T-helper 9 cell (primary cell): ENCODE measurements at places on chromosomes 3 and 15.

GRCh38 chr3:9862391-9863057, 17.5 kb downstream of the CIDEC start:
- DNase-seq, result no peak

GRCh38 chr3:12380461-12380860, 91.6 kb downstream of the PPARG start:
- DNase-seq, result no peak

DNA sequence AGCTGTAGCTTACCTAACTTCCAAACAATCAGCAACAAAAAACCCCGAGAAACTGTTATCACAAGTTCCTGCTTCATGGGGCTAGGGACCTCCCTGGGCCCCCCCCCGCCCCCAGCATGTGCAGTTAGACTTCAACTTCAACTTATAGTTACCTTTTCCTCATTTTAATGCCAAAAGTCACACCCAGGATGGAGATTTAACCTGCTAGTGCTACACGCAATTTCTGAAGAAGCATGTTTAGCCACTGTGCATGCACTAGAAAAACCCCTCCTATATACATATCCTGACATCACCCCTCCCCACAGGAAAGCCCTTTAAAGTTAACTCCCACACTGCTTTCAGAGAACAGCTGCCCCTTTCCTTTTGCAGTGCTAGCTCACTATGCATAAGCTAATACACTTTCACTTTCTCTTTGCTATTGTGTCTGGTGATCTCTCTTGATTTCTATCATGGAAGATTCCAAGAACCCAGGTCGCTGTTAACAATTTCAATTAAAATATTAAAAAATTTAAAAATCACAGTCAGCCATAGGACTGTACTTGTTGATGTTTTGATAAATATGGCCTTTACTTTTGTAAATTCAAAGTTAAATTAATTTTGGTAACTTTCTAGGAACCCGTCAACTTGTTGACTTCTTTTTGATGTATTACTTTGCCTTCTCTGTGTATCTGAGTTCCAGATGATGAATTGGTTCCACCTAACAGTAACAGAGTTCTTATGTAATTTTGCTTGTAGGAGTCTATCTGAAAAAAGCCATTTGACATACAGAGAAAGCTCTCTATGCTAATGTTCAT, 75.2 kb upstream of the ACAD9 start:
- no peak for DNase-seq

GRCh38 chr3:70583682-70584081, 271.2 kb upstream of the MDFIC2 start:
- no peak for DNase-seq

DNA sequence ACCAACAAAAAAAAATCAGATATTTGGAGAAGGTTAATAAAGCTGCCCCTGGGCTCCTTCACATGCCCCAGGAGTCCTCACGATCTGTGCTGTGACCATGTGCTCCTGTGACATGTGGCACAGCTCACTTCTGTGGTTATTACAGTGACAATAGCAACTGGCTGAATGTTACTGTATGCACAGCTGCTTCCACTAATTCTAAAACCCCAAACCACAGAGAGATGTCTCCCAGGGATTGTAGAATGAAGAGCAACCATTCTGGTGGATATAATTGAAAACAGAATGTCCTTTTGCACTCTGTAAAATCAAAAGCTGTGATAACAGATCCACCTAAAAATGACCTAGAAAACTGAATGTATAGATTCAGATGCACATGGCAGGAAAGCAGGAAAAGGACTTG, 489.2 kb upstream of the CNTN4 start:
- no peak for DNase-seq

GRCh38 chr3:50182533-50183099, 8.8 kb upstream of the GNAT1 start:
- DNase-seq, result no peak

DNA sequence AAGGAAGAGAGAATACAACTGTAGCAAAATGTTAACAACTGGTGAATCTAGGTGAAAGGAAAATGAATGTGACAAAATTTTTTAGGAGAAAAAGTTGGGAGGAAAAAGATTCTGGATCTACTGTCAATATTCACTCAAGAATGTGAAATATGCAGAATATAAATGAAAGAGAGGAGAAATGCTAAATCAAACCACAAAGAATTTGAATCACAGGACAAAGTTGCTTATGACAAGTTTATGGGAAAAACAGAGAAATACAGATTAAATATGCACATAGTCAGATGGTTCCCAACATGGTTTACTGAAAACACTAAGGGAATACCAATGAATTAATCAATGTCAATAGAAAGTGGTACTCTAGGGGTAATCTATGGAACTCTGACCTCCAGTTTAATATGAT, 27.6 kb downstream of the C3orf33 start:
- no peak for DNase-seq

GRCh38 chr15:71344316-71344715, 229.0 kb downstream of the THSD4 start:
- no peak for DNase-seq

DNA sequence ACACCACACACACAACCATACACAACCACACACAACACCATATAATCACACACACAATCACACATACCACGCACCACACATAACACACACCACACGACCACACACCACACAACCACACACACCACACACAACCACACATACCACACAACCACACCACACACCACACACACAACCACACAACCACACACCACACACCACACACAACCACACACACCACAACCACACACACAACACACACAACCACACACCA, 24.2 kb downstream of the CPN2 start:
- DNase-seq, result no peak

DNA sequence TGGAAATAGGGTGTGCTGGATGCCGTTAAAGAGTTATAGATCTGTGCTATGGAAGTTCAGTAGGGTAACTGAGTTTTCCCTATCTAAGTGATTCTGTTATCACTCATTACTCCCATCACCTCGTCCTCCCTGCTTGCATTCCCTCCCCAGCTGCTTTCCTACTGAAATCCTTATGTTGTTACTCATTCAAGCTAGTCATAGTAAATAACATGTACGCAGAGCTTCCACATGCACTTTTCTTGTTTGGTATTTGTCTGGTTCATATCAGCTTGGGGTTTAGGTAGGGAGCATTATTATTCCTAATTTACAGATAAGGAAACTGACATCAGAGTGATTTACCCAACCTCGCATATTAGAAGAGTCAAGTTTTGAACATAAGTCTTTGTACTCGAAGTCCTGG, 135.1 kb downstream of the HCN4 start:
- DNase-seq, result no peak

- DNase-seq, result no peak
Measured at GRCh38 chr15:65421360-65422215, 1.2 kb downstream of the IGDCC4 start.

- DNase-seq, result no peak
Measured at GRCh38 chr3:141959589-141960554, 83.4 kb downstream of the ATP1B3 start.

DNA sequence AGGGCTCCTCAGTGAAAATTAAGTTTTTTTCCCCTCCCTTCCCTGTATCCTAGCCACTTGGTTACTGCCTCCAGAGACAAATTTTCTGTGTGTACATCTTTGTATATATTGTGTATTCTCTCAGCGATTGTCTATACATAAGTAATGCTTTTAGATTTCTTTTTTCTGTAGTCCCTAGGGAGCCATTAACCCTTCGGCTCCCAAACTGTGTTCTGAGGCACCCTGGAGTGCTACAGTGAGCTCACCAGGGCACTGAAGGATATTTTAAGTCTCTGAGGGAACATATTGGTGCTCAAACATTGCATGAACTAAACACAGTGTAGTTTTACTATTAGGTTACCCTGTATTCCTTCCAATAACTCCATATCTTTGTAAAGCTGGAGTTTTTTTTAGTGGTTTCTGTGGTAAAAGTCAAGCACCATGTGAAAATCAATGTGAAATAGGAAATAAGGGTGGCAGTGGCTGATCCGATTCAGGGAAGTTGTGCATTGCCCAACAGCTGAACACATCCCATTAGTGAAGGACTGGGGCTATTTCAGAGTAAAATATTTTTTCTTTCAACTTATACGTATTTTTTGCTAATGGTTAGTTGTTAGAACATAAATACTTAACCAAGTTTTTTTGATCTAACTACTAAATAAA, 43.0 kb downstream of the USP13 start:
- no peak for DNase-seq

DNA sequence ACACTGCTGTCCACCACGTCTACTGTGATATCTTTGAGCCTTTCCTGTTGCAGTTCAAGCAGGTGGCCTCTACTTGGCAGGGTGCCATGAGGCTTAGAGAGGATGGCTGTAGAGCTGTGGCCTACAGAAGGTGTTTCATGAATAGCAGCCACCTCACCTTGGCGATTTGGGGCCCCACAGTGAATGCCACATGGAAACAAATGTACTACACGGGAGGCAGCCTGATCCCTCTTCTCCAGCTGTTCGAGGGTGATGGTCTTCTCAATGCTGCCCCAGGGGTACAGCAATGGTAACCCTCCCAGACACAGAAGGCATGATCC, 70.7 kb downstream of the FAM43A start:
- DNase-seq, result no peak

- peak; percentile 42 for DNase-seq
Measured at GRCh38 chr15:99213187-99213811, 36.1 kb downstream of the TTC23 start.

GRCh38 chr3:127490271-127491023, 100.1 kb downstream of the TPRA1 start:
- DNase-seq, result no peak

DNA sequence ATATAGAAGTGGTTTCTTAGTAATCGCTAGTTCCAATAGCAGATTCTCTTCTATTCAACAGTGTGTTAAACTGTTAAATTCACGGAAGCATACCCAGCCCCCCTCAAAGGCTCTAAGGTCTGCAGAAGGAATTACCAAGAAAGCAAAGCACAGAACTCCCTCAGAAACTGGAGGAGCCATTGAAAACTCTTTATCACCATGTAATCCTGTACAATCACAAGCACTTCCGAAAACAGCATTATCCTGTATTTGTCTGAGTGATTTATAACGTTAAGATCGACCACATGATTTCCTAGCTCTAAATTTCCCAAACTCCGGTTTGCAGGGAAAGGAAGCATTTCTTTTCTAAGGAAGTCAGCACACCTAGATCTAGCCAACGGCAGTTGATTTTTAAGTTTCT, 20.0 kb downstream of the MYO1E start:
- DNase-seq, result no peak

GRCh38 chr15:78350058-78350457, 9.9 kb downstream of the CRABP1 start:
- no peak for DNase-seq

- no peak for DNase-seq
Measured at GRCh38 chr15:67409175-67409574, 111.8 kb upstream of the C15orf61 start.

- no peak for DNase-seq
Measured at GRCh38 chr3:172402892-172403643, 45.2 kb downstream of the GHSR start.

DNA sequence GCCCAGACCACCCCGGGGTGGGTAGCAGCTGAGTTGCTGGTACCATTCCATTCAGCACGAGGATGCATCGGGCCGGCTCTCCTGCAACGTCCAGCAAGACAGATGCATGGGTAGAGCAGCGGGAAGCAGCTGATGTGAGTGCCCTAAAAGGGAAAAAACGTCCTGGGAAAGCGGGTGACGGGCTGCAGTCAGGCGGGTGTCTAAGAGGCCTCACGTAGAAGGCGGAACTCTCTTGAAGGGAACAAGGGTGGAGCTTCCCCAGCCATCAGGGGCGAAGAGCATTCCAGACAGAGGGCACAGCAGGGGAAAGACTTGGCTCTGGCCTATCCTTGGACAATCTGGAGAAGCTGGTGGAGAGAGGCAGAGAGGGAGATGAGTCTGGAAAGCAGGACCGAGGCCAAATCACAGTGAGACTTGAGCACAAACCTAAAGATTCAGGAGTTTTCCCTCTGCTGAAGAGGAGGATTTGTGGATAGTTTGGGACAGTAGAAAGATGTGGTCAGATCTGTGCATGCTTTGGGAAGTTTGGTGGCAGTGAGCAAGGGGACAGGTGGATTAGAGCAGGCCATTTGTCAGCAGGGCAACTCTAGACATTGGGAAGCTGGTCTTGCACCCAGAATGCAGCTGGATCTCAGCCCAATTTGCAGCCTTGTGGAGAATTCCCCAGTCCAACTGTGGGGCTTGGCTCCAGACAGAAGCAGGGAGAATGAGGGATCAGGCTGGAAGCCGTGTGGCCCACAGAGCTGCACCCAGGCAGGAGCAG, 70.7 kb downstream of the SEMA5B start:
- no peak for DNase-seq

GRCh38 chr3:149251186-149251585, 29.6 kb upstream of the CP start:
- no peak for DNase-seq

DNA sequence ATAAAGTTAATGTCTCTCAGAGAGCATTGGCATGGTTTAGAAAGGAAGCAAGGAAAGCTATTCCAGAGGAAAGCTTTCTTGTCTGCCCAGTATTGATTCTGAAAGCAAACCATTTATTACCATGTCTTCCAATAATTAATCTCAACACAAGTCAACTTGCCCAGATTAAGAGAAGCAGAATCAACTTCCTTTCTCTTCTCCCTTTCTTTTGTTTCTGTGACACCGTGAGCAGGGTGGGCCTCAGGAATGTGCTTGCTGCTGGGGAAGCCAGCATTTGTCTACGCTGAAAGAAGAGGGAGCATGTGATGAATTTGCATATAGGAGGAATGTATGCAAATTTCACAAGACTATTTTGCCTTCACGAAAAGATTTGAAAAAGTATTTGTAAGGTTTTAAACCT, 368.6 kb upstream of the ROPN1 start:
- no peak for DNase-seq

GRCh38 chr3:98986073-98986472, 84.6 kb upstream of the DCBLD2 start:
- DNase-seq, result no peak

DNA sequence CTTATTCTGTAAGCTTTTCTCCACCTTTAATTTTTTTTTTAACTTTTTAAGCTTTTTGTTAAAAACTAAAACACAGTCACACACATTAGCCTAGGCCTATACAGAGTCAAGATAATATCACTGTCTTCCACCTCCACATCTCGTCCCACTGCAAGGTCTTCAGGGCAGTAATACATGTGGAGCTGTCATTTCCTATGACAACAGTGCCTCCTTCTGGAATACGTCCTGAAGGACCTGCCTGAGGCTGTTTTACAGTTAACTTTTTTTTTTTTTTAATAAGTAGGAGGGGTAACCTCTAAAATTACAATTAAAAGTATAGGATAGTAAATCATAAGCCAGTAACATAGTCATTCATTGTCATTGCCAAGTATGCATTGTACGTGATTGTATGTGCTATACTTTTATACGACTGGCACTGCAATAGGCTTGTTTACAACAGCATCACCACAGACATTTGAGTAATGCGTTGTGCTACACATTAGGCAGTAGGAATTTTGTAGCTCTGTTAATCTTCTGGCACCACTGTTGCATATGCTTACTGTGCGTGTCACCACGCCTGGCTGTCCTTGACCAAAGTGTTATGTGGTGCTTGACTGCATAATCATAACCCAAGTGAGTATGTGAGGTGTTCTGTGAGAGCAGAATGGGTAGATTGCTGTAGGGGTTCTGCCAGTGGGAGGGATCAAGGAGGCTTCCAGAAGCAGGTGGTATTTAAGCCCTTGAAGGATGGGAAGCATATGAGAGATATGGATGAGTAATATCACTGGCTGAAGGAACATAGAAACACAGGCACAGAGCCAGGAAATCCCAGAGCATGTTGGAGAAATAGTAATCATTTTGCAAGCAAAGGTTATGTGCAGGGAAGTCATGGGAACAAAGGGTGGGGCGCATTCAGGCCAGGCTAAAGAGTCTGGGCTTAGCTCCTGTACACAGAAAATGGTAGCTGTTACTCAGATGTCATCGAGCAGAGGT, 18.3 kb downstream of the FBXO22 start:
- no peak for DNase-seq
